ENCODE measurements at places on chromosomes 11 and 22. TPM values are rescaled to one million over a fixed set of nuclear protein-coding genes. Genes with fewer than 3 reads are reported as not detected.

Gene PIK3IP1
- 12.4 TPM for total RNA-seq

Gene C22orf31
- total RNA-seq = not detected

Gene ISX
- not detected for total RNA-seq

Gene KRTAP5-3
- total RNA-seq = not detected

Gene ACCS
- 28.7 TPM for total RNA-seq

Gene UBQLNL
- 0.34 TPM for total RNA-seq

Gene C11orf52
- not detected for total RNA-seq

Gene INS
- total RNA-seq = not detected

Gene KDELR3
- total RNA-seq = 22.0 TPM

Gene ROBO3
- total RNA-seq = 16.7 TPM

Gene YPEL4
- 0.73 TPM for total RNA-seq

Gene DENND5A
- total RNA-seq = 130 TPM

Gene SLC1A2
- under 0.01 TPM for total RNA-seq

Gene CDCA5
- total RNA-seq = 9.8 TPM

Gene GGT1
- total RNA-seq = 2.6 TPM

Gene OR10A2
- not detected for total RNA-seq

Gene LGALS1
- total RNA-seq = 3,194 TPM

Gene SLC35F2
- 13.1 TPM for total RNA-seq

Gene TBX10
- not detected for total RNA-seq

Gene DEFB131B
- total RNA-seq = not detected

Gene SMTNL1
- total RNA-seq = not detected

Gene PCNX3
- total RNA-seq = 36.6 TPM

Gene CRYAB
- 21.1 TPM for total RNA-seq

Gene OR51M1
- total RNA-seq = not detected

Gene TP53AIP1
- total RNA-seq = not detected

Gene ZC3H12C
- 31.5 TPM for total RNA-seq

Gene ARHGEF12
- 91.2 TPM for total RNA-seq

Gene OR10G8
- not detected for total RNA-seq

Gene EXPH5
- total RNA-seq = under 0.01 TPM

Gene TRIM49
- total RNA-seq = not detected

Gene OR6A2
- 0.46 TPM for total RNA-seq

Gene ADORA2A
- 0.93 TPM for total RNA-seq

Gene HBG2
- not detected for total RNA-seq

Gene FAM111B
- total RNA-seq = 32.5 TPM

Gene OR52I2
- total RNA-seq = not detected

Gene ARHGAP1
- total RNA-seq = 35.6 TPM

Gene COA4
- 70.9 TPM for total RNA-seq

Gene ADM2
- 0.33 TPM for total RNA-seq

Gene SCGB1D4
- not detected for total RNA-seq

Gene IRAG1
- not detected for total RNA-seq

Gene TRPC6
- total RNA-seq = not detected

Gene PAMR1
- 1.7 TPM for total RNA-seq

Gene NPAS4
- not detected for total RNA-seq

Gene GGT5
- total RNA-seq = 0.77 TPM

Gene RAB6A
- 86.7 TPM for total RNA-seq

Gene LRRC74B
- total RNA-seq = under 0.01 TPM

Gene SLC22A8
- total RNA-seq = not detected

All from melanocyte of skin (primary cell).